Cortex of kidney (tissue), 1 donor: ENCODE measurements at places on chromosomes 4 and X.

- no peak for DNase-seq
Observed at GRCh38 chr4:182921608-182922007, 4.4 kb upstream of the DCTD start.

- DNase-seq, result no peak
Observed at GRCh38 chr4:60948008-60948407, 252.1 kb upstream of the ADGRL3 start.

GRCh38 chr4:95219109-95219508 lies 329.7 kb downstream of the UNC5C start:
- DNase-seq, result no peak

GRCh38 chr4:102981005-102981404 lies 38.5 kb downstream of the SLC9B1 start:
- no peak for DNase-seq

- no peak for DNase-seq
Observed at GRCh38 chr4:23234716-23235115, 542.0 kb downstream of the GBA3 start.

DNA sequence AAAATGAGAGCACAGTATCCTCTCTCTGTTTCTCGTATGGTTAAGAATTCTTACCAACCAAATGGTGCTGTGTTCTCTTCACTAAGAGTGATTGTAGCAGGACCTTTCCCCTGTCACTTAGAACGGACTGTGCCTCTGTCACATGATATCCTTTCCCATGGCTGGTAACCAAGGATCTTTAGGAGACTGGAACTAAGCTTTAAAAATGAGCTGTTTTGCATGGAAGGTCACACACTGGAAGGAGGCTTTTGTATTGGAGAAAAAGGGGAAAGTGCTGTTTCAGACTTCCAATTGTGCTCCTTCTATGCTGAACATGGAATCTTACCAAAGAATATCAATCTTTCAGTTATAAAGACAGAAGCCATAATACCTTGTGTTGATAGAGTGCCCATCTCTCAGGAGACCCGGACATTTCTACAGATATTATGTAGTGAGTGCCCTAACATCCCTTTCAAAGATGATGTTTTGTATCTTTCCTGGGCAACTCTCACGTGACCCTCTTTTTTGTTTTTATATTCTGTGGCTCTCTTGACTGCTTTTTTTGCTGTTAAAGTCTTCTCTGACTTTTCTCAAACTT lies 148.6 kb downstream of the SLC4A4 start:
- no peak for DNase-seq

DNA sequence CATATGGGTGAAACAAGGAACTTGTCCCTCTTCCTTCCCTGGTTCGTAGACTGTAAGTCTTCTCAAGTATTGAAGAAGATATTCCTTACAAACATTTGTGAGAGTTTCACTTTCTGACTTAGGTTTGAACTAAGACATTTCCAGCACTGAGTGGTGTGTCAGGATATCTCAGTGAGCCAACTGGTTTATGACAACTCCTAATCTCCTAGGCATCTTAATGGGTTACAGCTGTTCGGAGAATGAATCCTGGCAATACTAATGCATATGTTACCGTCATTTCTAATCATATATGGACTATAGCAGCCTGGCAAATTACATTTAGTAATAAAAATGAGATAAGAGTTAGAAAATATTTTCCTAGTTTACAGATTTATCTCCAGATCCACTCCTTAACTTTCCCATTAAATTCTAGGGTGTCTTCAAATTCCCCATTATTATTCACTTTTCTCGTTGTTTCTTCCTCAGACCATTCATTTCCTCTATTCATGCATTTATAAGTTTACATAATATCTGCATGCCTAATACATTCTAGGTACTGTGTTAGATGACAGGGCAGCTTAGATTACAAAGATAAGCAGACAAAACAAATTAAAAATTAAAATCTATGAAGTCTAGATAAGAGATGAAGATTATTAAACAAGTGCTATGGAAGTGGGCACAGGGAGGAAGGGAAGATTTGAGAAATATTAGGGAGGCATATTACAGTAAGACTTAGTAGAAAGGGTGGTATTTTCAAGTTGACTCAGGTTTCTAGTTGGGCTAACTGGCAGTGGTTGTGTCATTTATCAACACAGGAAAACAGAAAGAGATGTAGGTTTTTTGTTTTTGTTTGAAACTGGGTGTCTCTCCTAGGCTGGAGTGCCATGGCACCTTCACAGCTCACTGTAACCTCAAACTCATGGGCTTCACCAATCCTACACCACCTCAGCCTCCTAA lies 173.9 kb downstream of the WDFY3 start:
- no peak for DNase-seq

DNA sequence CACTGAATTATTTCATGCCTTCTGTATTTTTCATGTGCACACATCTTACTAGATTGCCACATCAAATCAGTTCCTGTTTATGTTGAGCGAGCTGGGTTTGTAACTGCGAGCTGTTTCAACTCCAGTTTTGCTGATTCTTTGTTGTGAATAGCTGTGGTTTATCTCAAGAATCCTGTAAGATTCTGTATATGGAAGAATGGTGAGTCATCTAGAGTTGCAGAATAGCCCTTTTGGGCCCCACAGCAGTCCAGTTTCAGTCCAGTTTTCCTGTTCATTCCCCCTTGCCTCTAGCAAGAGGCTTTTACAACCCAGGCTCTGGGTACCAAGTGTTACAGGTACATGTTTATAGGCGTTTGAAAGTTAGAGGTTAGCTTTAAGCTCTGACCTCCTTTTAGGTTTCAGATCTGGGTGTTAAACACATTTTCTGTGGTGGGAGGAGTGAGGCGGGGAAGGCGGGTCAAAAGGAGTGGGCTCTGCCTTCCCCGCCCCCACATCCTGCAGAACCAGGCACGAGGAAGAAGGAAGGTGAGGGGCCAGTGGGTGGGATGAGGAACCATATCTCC lies 32.7 kb downstream of the TBC1D14 start:
- DNase-seq, result no peak

DNA sequence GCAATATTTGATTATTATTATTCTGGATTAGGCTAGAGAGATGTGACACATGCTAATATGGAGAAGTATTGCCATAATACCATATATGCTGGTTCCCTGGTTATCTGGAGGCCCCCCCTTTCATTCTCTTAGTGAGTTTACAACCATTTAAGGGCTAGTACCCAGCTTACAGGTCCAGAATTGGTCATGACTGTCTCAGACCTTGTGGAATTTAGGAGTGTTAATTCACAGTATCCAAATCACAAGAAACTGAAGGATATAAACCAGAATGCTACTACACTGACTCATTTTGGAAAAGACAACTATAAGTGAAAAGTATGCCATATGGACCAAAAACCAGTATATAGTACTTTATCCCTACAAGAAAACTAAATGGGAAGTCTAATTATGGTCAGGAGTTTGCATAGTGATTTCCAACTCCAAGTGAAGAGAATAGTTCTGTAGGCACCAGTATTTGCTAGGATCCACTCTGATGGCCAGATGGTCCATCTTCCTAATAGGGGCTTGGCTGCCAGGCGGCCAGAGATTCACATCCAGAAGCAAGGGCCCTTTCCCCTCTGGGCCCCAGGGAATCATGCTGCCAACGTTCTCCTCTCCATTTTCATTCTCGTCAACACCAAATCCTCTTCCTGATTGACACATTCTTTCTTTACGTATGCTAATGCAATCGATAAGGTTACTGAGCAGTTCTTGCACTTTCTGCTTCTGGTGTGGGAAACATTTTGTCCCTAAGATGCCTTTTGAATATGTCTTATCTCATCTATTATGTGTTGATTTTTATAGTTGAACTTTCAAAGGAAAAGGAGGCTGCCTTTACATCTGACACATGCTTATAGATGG lies 123.6 kb downstream of the SHROOM3 start:
- DNase-seq, result no peak
